Left hindlimb (tissue), 1 donor: ENCODE measurements at places on chromosomes 1 and 21.

GRCh38 chr1:81834921-81835698 is 34.4 kb downstream of the ADGRL2 start:
- no peak for DNase-seq

DNA sequence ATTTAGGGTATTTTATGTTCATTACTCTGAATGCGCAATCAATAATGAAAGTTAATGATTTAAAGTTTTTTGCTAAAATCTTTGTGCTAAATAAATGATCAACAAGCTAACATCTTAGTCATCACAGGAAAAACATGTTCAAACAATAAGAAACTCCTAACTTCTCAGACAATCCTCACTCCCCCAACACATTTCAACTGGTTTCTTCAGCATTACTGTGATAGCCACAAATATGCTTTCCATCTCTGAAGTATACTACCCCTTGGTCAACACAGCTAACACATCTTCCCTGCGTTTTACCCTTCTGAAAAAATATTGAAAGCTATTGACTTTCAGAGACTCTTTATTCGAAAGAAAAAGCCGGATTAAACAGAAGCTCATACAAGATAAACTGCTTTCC is 85.8 kb downstream of the ZNF644 start:
- DNase-seq, result no peak

DNA sequence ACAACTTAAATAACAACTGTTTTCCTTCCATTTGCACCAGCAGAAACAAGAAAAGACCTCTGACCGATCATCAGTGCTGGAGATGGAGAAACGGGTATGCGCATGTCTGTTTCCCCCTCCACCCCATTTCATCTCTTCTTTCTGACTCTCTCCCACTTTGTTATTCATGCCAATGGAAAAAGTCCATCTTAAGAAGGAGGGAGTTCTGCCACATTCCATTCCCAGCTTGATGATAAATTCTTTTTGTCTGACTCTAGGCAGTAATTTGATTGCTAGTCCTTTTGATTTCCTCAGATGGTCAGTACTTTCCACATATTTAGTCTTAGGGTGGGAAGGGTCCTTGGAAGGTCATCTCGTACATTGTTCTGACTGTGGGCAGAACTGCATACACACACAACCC is 142.5 kb downstream of the SYT2 start:
- DNase-seq, result no peak

DNA sequence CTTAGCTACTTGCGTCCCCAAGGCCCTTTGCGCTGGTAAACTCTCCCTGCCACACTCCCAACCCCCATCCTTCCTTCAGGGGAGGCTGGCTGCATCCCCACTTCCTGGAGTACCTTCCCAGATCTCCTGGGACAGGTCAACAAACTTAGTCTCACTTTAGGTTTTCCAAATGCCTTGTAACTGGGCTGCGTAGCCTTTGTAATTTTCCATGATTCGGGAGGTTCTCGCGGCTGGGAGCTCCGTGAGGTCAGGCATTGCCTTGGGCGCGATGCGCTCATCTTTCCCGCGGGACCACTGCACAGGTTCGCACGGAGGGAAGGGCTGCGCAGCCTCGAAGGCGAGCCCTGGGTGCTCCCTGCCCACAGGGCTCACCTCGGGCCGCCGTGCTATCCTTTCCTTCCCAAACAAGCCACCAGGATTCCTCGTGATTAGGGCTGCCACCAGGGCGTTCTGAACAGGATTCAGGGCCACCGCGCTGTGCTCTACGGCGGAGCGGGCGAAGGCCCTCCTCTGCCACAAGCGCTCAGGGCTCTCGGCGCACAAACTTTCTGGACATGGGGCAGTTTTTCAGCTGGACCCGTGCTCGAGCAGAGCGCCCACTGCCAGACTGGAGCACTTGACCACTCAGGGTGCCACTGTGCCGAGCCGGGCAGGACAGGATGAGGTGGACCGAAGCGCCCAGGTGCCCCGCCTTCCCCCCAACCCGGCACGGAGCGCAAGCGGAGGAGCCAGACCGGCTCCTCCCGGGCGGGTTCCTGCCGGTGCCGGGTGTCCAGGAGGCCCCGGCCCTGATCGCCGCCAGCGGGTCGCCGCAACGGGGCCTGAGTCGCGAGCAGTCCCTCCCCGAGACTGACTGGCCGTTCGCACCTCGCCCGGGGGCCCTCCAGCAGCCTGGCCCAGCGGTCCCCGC is 1.1 kb downstream of the TMPRSS2 start:
- no peak for DNase-seq

DNA sequence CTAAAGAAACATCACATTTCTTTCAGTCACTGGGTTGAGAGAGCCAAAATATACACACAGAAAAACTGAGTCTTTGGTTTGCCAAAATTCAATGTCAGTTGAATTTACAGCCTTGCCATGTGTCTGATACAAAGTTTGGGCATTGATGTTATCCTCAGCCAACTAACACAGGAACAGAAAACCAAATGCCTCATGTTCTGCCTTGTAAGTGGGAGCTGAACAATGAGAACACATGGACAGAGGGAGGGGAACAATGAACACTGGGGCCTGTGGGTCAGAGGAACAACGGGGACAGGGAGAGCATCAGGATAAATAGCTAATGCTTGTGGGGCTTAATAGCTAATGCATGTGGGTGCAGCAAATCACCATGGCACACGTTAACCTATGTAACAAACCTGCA is 39.6 kb upstream of the C21orf91 start:
- no peak for DNase-seq

- DNase-seq, result no peak
Observed at GRCh38 chr1:4397196-4397595, 257.2 kb upstream of the AJAP1 start.

DNA sequence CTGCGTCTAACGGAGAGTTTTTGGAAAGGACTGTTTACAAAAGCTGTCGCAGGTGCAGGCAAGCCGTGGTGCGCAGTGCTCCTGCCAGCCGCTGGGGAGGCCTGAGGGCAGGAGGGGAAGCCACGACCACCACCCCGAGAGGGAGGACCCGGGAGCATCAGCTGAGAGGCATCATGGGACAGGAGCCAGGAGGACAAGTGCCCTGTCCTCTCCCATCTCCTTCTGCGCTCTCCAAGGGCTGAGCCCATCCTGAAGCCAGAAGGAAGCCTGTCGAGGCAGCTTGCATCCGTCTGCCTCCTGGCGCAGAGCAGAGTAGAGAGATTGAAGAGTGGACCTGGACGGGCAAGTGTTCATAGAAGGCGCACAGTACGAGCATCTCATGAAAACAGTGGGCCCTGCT is 310.9 kb downstream of the KIF26B start:
- DNase-seq, result no peak

DNA sequence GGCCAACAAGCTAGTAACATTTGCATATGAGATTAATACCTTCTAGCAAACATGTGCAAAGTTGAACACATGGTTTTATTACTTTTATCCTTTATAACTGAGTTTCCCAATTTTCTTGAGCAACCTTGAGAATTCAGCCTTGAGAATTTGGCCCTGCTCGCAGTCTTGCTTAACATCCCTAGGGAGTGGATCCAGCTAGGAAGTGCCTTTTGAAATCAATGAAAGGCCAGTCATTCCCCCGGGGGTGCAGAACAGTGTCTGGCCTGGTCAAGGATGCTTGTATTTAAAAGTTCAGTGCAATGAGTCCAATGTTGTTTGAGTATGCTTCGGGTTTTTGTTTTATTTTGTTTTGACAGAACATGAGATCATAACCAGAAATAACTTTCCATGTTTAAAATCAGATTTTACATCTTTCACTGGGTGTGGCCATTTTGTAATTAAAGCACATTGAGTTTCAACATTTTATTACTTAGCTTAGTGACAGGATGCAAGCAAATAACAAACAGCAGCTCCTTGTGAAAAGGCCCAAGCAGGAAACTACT is 16.7 kb downstream of the PALMD start:
- no peak for DNase-seq

- DNase-seq, result no peak
Observed at GRCh38 chr1:178768423-178768822, 43.4 kb downstream of the RALGPS2 start.

GRCh38 chr1:183180634-183181056 is 5.4 kb upstream of the LAMC2 start:
- peak; percentile 71 for DNase-seq

GRCh38 chr1:212930986-212931678 is 19.2 kb upstream of the VASH2 start:
- no peak for DNase-seq

DNA sequence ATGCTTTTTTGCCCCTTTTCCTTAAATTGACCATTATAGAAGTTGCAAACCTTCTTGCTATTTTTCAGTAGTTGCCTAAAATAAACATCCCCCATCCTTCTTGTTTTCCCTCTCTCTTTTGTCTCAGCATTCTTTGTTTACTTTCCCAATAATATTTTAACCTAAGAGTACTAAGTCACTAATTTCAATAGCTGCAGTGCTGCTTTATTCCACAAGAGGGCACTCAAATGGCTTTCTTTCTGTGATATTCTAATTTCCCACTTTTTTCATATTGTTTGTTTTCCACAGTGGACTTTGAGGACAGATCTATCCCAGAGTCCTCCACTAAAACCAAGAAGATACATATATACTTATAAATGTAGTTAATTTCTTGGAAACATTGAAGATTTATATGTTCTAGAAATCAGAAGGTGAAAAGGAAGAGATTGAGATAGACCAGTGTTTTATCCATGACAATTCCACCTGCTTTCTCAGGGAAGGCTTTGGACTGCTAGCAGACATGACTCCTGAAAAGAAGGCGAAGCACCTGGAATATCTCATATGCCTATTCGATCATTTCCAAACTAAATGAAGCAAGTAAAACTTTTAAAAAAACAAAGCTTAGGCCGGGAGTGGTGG is 104.8 kb upstream of the GRIK1 start:
- no peak for DNase-seq

GRCh38 chr1:10117132-10117531 is 84.4 kb downstream of the UBE4B start:
- no peak for DNase-seq

GRCh38 chr1:58789322-58789856 is 5.5 kb upstream of the JUN start:
- DNase-seq, result no peak

DNA sequence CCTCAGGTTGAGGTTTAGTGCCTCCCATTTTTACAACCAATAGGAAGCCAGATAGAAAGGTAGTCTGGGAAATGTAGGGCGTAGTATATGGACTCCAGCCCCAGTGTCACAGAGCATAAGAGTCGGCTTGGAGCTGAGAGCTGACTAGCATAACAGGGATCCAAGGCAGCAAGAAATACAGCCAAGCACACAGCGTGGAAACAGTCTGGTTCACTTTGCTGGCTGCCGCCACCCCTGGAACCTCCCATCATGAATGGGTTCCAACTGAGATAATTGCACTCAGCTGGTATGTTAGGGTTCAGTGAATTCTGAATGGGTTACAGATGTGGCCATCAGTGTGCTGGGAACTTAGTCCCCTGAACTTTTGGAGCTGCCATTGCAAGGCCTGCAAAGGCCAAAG is 76.7 kb upstream of the GPR88 start:
- peak; percentile 62 for DNase-seq

DNA sequence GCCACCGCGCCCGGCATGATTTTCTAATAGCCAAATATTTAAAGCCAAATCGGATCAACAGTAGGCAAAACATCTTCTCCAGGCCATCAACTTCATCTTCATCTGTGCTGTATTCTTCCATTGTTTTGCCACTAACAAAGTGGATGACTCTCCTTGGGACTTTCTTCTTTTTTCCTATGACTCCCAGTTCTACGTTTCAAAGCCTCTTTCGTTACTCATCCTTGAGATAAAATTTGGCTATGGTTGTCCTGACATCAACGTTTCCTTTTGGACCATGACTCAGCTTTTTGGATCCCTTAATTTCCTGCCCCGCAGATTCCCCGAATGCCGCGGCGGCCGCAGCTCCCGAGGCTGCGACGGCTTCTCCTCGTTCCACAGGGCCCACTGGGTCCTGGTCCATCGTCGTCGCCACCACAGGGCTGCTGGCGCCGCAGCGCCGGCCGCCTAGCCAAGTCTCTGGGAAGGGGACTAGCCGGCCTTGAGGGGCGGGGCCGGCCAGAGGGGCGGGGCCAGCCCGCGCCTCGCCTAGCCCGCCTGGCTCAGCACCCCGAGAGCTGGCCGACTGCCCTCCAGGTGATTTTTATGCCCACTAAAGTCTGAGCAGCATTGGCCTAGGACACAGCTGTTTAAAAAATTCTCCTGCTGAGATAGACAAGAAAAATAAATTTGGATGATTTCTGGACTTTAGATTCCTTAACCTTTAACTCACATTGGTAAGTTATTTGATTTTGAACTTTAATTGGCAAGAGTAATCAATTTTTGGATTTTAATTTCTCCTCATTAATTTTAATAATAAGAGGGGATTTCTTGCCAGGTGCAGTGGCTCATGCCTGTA is 93.9 kb downstream of the ADCY10 start:
- DNase-seq, result peak; percentile 79

- DNase-seq, result peak; percentile 54
Observed at GRCh38 chr21:36698385-36698980, 432 bp upstream of the SIM2 start.

GRCh38 chr1:160006312-160006940 is 25.4 kb downstream of the PIGM start:
- peak; percentile 50 for DNase-seq

GRCh38 chr21:28089599-28090441 is 902.9 kb downstream of the LTN1 start:
- DNase-seq, result no peak

- DNase-seq, result no peak
Observed at GRCh38 chr1:228275179-228275429, 67.3 kb downstream of the OBSCN start.

- no peak for DNase-seq
Observed at GRCh38 chr1:168863772-168864171, 134.8 kb upstream of the DPT start.

GRCh38 chr1:17437580-17438317 is 1.7 kb downstream of the RCC2 start:
- DNase-seq, result peak; percentile 72

DNA sequence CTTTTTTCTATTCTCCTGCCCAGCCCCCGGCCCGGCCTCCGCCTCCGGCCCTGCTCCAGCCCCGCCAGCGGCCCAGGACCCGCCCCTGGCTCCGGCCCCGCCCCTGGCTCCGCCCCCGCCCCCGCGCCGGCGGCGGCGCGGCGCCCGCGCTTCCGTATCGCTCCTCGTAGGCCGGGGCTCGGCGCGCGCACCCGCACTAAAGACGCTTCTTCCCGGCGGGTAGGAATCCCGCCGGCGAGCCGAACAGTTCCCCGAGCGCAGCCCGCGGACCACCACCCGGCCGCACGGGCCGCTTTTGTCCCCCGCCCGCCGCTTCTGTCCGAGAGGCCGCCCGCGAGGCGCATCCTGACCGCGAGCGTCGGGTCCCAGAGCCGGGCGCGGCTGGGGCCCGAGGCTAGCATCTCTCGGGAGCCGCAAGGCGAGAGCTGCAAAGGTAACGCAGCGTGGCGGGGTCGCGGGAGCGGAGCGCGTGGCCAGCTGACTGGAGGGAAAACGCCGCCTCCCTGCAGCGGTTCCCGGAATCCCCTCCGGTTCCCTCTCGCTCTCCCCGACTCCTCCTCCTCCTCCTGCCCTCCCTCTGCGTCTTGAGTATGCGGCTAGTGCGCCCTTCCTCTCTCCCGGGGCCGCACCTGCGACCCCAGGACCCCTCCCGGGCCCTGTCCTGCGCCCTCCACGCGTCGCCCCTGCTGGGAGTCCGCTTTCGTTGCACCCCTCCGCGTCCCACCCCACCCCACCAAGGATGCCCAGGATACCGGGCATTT is at the start of gene IFNAR2:
IFNAR2 (plus strand) TSS at position 155 of the 761 bp plus-strand sequence. CDS start 11,985 bp downstream, outside the sequence.
- peak; percentile 87 for DNase-seq

GRCh38 chr1:22626237-22627157 is 9.9 kb upstream of the C1QA start:
- no peak for DNase-seq

GRCh38 chr1:203034422-203035110 is 8.3 kb downstream of the PPFIA4 start:
- no peak for DNase-seq
